ENCODE measurements at places on chromosomes 16 and 17. TPM values are rescaled to one million over a fixed set of nuclear protein-coding genes. Genes with fewer than 3 reads are reported as not detected.

Gene TAT
- total RNA-seq, result not detected

Gene CLEC18A
- not detected for total RNA-seq

DNA sequence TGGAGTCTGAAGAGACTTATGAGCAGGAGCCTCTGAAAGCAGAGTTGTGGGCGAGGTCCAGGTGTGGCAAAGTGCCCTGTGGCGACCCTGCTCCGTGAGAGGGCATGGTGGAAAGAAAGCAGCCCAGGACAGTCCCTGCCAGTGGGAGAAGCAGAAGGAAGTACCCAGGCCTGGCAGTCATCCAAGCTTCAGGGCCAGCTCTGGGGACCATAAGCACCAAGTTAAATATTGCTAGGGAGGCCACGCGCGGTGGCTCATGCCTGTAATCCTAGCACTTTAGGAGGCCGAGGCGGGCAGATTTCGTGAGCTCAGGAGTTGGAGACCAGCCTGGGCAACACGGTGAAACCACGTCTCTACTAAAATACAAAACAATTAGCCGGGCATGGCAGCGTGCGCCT, 4.9 kb upstream of the ASGR1 start:
- DNase-seq, result no peak

Gene CLEC18B
- 0.39 TPM for total RNA-seq

DNA sequence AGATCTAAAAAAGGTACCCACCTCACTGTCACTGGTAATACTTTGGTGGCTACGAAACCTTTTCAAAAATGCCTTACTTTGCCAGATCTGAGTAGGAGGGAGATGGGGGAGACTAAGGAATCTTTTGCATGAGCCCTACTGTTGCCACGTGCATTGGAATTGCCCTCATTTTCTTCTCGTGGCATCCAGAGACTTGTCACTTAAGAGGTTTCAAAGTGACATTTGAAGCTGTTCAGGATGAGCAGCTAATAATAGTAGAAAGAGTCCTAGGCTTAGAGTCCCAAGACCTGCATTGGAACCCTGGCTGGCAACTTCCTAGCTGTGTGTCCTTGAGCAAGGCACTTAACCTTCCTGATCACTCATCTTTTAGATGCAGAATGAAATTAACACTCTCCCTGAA, 43.5 kb downstream of the GPRC5B start:
- no peak for DNase-seq

GRCh38 chr16:65845466-65846209, 520.9 kb upstream of the CDH5 start:
- DNase-seq, result no peak

- no peak for DNase-seq
Measured at GRCh38 chr17:36468903-36469635, 17.4 kb upstream of the ZNHIT3 start.

DNA sequence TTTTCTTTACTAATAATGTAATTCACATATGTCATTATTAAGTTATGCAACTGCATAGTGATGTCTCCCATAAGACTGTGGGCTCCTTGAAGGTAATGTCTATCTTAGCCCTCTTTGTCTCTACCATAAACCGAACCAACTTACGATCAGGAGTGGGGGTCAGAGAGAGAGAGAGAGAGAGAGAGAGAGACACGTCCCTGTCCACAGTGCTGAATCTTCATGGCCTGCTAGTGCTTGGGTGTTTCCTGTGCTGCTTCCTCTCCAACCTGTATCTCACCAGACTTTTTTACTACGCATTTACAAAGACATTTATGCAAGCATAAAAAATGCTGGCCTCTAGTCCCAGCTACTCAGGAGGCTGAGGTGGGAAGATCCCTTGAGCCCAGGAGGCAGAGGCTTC, 52.2 kb upstream of the HAPSTR1 start:
- no peak for DNase-seq

Gene TCAP
- 0.78 TPM for total RNA-seq

DNA sequence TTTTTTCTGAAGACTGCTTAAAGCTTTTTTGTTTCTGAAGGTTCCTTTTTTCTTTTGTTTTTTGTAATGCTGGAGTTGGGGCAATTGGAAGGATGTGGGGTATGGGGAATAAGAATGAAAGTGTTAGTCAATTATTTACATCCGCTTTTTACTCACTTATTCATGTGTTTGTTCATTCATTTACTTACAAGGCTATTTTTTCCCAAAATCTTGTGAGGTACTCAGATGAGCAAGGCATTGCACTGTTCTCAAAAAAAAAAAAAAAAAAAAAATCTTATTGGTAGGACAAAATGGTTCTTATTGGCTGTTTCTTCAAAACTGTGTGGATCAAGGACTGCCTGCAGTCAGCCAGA, 55.7 kb downstream of the PLD6 start:
- DNase-seq, result no peak

- peak; percentile 67 for DNase-seq
Measured at GRCh38 chr17:51427856-51428255, 167.5 kb downstream of the UTP18 start.

- no peak for DNase-seq
Measured at GRCh38 chr16:85571563-85571812, 41.6 kb upstream of the GSE1 start.

GRCh38 chr16:48157794-48158193, 2.0 kb upstream of the ABCC12 start:
- DNase-seq, result peak; percentile 6

- no peak for DNase-seq
Measured at GRCh38 chr16:64012166-64012565, 1109.7 kb downstream of the CDH11 start.

DNA sequence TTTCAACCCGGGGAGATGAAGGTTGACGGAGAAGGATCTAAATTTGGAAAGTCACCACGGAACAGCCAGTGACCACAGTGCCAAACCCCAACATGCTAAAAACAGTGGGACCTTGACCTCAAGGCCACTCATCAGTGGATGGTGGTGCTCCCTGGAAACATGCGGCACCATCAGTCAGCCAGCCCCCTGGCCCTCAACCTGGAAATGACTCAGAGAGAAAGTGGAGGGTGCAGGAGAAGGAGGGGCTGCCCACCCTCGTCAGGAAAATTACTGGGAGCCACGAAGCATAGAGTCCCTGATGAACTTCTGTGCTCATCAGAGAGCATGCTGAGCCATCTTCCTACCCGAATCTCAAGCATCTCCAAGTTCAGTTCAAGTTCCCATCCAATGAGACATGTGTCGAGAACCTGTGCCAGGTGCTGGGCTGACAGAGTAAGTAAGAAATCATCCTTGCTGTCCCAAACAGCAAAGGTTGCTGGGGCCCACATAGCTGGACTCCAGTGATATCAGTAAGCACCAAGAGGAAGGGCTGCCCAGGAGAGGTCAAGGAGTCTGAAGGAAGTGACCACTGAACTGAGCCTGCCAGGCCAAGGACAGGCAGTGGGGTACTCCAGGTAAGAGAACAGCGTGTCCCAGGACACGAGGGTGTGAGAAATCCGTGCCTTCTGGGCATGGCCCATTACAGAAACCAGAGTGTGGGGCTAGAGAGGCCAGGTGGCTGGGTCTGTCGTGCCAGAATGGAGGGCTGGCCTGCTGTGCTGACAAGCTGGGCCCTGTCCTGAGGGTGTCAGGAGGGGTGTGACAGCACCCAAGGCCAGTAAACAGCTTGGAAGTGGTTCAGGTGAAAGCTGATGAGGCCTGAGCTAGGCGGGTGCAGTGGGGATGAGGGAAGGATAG, 5.2 kb downstream of the PECAM1 start:
- DNase-seq, result peak; percentile 85

DNA sequence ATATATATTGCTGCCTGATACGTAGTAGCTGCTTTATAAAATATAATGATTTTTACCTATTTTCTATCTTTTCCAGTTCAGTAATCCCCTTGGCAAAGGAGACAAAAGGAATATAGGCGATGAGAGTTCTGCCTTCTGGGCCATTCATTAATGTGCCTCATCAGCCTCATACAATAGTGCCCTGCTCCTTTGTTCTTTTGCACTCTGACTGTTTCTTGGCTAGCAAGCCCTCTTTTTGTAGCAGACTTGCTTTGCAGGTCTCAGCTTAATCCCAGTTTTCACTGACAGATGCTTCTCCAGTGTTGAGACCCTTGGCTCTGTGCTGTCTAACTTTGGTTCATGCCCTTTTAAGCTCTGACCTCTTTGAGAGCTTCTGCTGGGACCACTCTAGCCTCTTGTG, 10.4 kb downstream of the HSD17B2 start:
- DNase-seq, result no peak

DNA sequence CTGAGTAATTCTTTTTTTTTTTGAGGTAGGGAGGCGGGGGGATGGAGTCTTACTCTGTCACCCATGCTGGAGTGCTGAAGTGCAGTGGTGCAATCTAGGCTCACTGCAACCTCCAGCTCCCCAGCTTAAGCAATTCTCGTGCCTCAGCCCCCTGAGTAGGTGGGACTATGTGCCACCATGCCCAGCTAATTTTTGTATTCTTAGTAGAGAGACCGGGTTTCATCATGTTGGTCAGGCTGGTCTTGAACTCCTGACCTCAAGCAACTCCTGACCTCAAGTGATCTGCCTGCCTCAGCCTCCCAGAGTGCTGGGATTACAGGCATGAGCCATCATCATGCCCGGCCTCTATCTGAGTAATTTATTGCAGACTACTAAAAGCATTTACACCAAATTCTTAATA, 19.4 kb downstream of the KPNB1 start:
- DNase-seq, result no peak

DNA sequence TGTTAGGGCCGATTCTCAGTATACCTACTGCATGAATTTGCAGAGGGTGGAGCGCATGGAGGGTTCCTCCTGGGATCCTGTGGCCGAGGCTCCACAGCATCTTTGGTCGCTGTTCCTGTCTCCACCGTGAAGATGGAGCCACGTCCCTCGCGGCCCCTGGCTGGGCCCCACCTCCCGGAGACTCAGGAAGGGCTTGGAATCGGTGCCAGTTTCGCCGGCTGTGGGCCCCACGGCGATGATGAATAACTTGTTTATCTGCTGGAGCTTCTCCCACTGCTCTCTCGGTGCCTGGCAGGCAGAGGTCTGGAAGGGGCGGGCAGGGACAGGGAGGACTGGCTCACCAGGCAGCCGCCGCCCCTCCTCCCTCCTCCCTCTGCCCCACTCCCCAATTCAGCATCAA, 8.1 kb downstream of the SLC5A11 start:
- no peak for DNase-seq

Gene TBC1D26
- total RNA-seq, result 0.16 TPM

Gene ACAP1
- 235 TPM for total RNA-seq

GRCh38 chr17:16820161-16820877, 130.3 kb downstream of the CCDC144A start:
- no peak for DNase-seq

DNA sequence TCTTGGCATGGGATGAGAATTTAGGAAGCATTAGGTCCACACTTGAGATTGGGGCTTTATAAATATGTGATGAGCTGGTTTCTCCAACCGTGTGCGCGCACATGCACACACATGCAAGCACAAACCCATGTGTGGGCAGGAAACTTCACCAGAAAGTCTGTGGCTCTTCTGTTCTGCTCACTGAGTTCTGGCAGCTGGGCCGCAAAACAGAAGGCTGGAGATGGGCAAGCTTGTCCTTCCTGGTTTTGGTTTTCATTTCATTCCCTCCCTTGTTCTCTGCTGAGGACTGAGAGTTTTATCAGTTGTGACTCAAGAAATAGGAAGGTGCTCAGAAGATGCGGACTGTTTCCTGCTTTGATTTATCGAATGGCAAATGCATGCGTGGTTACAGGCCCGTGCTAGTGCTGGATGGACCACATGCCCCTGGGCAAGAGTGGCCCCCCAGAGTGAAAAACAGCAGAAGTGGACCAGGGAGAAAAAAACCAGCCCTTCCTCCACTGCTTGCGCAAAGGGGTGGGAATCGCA, 14.1 kb downstream of the MAP3K14 start:
- peak; percentile 54 for DNase-seq

Gene TNFRSF13B
- total RNA-seq, result 0.52 TPM

Gene PITPNM3
- 0.72 TPM for total RNA-seq

DNA sequence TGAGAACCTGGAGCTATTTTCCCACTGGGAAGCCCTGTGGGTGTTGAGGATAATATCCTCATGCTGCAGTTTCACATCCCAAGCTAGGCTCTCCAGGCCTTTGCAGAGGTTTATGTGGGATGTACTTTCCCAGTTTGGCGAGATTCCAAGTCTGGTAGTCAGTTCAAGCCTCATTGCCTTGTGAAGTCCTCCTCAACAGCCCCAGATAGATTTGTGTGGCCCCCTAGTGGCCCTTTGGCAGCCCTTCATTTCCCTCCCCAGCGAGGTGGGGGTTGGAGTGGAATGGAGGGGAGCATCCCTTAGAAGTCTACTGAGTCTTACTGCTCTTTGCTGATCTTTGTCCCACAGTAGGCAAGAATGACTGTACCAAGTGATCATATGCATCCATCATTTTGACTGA, 137.9 kb downstream of the CDH11 start:
- DNase-seq, result no peak

Gene OTOA
- 0.06 TPM for total RNA-seq

Gene PDE6G
- 9.1 TPM for total RNA-seq

Gene TP53TG3C
- not detected for total RNA-seq

Gene SLC4A1
- total RNA-seq, result not detected

Gene MPV17L
- 0.21 TPM for total RNA-seq

DNA sequence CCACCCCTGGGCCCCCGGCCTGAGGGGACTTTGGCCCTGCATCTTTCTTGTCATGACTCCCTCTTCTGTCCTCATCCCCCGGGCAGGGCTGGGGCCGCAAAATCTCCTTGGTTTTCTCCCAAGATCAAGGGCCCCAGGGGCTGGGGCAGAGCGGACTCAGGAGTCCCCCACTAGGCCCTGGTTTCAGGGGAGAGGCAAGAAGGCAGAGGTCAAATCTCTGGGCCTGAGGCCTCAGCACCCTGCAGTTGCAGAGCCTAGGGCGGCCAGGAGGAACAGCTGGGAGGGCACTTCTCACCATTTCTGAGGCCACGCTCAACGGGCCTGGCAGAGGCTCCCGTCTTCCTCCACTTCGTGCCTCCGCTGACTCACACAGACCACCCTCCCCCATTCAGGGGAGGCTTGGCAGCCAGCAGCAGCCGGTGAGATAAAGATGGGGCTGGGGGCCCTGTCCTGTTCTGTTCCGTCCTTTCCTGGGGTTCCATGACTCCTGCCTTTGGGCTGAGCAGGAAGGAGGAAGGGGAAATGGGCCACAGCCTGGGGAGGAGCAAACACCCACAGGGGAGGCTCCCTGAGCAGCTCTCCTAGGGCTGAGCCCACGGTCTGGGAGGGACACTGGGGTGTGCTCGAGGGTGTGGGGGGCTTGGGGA, 12.4 kb downstream of the ZSCAN10 start:
- no peak for DNase-seq

GRCh38 chr16:85307552-85308364, 195.5 kb upstream of the CIBAR2 start:
- no peak for DNase-seq

- DNase-seq, result no peak
Measured at GRCh38 chr17:57004944-57005579, 27.1 kb downstream of the SCPEP1 start.

DNA sequence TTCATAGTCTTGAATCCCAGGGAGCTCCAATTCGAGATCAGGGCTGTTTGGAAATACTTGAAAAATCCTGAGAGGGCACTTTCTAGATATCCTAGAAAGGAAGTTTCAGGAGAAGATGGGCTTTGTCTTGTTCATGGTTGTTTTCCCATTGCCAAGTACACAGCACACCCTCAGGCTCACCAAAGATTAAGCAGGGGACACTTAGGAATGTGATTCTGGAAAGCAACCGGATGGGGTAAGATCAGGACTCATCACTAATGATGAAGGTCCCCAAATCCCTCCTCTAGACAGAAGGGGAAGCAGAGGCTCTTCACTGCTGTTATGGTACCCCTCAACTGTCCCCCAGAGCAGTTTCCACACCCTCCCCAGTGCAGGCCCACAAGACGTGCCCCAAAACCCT, 40.7 kb downstream of the VAC14 start:
- DNase-seq, result no peak

- no peak for DNase-seq
Measured at GRCh38 chr16:68332411-68333121, 21.7 kb downstream of the PRMT7 start.

All from activated naive CD8-positive, alpha-beta T cell treated with anti-CD3 and anti-CD28 coated beads for 36 hours (primary cell).